GM12865 (cell line): ENCODE measurements at places on chromosomes 6 and 20.

GRCh38 chr6:142531727-142532126, 229.9 kb downstream of the ADGRG6 start:
- DNase-seq, result no peak

- peak; percentile 90 for DNase-seq
Measured at GRCh38 chr6:166286839-166287271, 21.3 kb downstream of the PRR18 start.

DNA sequence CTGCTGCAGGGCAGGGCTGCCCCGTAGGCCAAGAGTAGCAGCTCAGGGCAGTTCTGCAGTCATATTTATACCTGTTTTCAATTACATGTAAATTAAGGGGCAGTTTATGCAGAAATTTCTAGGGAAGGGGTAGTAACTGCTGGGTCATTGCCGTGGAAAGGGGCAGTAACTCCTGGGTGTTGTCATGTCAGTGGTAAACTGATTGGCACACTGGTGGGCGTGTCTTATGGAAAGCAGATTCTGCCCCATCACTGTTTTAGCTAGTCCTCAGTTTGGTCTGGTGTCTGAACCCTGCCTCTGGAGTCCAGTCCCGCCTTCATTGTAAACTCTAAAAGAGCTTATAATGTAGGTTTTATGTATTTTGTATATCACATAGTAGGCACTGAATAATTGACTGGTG, 22.1 kb downstream of the MAP3K4 start:
- no peak for DNase-seq

DNA sequence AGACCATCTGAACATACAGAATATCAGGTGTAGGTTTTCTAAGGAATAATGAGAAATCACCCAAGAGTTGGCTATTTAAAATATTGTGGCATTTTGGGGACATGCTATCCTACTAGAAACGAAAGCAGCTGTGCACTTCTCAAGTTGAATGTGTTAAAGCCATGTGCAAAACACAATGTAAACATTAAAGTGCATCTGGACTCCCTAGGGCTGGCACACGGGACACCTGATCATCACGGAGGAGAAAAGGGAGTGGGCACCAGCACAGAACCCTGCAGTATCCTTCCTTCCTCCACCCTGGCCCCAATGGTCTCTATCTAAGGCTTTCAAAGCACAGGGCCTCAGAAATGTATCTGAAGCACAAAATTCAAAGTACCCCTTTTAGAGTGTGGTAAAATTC, 94.3 kb downstream of the INSM1 start:
- no peak for DNase-seq

- no peak for DNase-seq
Measured at GRCh38 chr6:56683882-56684281, 41.2 kb upstream of the DST start.

- peak; percentile 65 for DNase-seq
Measured at GRCh38 chr20:3710703-3711483, 1.5 kb downstream of the SIGLEC1 start.

- no peak for DNase-seq
Measured at GRCh38 chr6:127904160-127904559, 3.3 kb upstream of the THEMIS start.

GRCh38 chr20:37902504-37903313, at the start of gene VSTM2L:
TSS of gene VSTM2L (plus strand) at chr20:37903127. CDS start at chr20:37903351, 224 bp downstream.
- DNase-seq, result peak; percentile 44

DNA sequence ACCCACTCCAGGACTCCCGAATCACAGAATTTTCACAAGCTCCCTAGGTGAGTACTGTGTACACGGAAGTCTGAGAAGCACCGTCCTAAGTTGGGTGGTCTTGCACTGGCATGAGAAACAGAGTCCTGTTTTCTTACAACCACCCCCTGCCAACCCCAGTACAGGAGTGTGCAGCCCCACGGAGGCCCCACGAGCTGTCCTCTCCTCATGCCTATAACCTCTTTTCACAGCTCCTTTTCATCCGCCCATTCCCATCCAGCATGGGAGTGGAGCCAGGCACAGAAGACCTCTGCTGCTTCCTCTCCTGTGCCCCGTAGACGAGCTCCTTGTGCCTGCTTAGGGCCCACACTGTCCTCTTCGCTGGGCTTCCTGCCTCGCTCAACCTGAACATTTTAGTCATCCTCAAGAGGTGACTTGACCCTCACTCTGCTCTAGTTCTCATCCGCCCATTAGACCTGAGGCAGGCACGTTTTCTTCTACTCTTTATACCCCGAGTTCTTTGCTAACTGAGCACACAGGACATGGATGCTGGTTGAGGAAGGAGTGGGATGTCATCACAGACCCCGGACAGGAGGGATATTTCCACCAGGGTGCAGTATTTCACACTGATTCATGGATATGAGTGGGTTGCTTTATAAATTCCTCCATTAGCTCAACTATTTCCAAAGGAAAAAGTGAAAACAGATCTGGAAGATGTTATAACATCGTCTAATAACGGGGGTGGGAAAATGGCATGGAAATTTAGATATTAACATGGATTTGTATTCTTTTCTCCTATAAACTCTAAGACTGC, 160.5 kb downstream of the TTLL2 start:
- no peak for DNase-seq

DNA sequence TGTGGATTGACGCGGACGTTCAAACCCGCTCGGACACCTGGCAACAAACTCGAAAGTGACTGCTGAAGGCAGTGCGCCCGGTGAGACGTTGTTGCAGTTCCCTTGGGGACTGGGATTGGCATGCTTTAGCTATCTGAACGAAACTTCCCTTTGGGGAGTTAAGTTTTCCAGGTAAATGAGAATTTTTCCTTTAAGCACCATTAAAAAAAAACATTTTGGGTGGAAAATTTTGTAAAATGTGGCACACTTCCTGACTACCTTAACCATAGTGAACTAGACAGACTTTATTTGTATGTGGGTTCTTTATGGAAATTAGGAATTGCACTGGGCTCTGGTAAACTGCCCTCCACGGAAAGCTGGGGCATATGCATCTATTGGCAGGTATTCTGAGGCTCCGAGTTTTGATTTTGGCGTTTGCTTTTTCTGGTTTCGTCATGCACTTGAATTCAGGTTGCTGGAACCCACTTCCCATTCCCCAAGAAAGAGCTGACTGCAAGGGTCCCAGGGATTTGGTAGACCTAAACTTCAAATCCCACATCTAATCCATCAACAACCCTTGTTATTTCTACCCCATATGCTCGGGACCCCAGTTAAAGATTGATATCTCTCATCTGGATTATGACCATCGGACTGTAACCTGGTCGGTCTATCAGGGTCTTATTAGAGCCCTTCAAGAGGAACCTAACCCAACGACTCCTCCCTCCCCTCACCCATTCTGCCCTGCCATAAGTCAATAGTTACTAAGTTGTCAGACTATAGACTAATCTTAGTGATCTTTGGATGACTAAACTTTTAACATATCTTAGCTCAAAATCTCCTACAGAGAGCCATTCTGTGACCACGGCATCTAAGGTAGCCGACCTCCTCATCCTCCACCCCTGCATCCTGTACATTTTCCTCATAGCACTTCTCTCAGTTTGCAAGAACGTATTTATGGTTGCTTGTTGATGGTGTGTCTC, 800 bp upstream of the DYNLT1 start:
- no peak for DNase-seq

DNA sequence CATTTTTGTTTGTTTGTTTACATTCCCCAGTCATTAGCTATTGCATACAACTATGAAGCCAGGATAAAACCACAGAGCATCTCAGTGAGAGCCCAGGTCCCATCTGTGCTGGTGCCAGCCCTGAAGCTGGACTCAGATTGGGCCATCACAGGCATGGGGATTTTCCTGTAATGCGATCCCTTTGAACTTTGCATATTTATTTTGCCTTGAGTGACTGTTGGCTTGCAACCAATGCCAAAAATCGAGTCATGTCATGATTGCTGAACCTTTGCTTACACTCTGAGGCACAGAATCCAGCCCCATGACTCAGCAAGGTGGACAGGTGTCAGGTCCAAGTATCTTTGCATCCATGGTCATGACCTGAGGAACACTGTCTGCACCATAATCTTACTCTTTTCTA, 46.2 kb upstream of the GGTLC1 start:
- no peak for DNase-seq

DNA sequence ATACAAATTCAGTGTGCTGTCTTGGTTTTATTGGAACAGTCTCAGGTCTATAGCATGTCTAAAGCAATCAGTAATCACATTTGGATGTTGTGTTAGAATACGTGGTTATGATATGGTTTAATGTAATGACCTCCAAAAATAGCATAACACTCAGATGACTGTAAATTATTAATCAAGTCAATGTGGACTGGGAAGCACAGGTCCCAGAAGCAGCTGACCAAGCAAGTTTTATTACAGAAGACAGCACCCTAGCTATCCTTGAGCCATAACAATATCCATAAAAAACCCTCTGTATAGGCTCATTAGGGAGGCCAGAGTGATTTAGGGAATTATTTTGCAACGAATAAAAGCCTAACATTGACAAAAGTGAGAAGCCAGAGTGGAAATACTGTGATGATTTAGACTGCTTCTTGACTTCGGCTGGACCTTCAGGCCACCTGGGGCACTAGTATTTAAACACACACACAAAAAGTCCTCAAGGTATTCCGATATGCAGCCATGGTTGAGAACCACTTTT, 66.9 kb downstream of the RSPH3 start:
- no peak for DNase-seq

DNA sequence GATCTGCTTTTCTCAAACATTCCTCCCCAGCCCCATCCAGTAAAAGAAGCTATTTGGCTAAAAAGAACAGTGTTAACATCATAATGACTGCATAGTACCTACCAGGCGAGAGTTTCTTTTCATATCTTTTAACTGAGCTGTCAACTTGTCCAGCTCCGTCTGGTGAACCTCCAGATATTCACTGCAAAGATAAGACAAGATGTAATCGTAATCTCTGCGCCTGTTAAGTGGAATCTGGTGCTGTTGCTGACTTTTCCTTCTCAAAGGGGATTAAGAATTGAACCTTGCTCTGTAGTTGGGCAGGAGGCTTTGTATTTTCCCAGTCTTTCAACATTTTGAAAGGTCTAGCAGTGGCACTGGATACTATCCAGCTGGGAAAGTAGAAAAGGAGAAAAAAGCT, 63.0 kb downstream of the RIPOR2 start:
- no peak for DNase-seq

DNA sequence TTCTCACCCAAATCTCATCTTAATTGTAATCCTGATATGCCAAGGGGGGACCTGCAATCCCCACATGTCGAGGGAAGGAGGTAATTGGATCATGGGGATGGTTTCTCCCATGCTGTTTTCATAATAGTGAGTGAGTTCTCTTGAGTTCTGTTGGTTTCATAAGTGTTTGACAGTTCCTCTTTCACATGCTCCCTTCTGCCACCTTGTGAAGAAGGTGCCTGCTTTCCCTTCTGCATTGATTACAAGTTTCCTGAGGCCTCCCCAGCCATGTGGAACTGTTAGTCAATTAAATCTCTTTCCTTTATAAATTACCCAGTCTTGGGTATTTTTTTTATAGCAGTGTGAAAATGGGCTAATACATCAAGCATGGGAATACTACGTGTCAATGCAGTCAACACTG, 925.0 kb upstream of the MAN1A1 start:
- peak; percentile 29 for DNase-seq

DNA sequence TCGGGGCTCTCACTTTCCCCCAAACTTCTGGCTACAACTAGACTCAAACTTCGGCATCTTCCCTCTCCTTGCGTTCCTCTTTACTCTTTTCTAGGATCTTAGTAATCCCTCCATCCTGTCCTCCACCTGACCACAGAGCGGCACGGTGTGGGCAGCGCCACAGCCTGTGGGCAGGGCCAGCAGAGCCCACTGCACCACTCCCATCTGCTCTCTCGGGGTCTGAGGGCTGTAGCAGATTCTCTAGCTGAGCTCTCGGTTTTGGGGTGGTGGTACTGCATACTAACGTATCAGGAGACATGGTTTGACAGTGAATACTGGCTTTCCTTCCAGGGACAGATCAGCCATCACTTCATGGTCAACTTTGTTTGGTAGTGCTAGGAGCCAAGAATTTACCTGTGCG, 57.4 kb downstream of the EZR start:
- no peak for DNase-seq

DNA sequence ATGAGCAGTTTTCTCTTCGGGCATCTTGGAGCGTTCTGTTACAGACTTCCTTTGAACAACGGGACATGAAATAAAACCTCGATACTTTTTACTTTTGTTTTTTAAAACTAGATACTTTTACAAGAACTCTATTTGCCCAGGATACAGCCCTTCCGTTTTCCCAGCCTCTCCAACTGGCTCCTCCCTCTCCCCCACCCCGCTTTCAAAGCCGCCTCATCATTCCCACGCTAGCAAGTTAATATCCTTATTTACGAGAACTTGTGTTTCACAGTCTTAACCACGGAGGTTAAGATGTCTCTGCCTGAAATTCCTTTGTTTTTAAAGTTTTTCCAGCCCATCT, 241 bp upstream of the CFAP206 start:
- DNase-seq, result no peak

GRCh38 chr6:43308101-43308989, at the start of gene CRIP3:
TSS of gene CRIP3 (minus strand) at chr6:43308826. CDS start at chr6:43308792, 34 bp downstream.
- peak; percentile 71 for DNase-seq

GRCh38 chr6:28923318-28924102, at the start of gene TRIM27:
TSS of gene TRIM27 (minus strand) at chr6:28923985. CDS start at chr6:28923632, 353 bp downstream.
- peak; percentile 93 for DNase-seq

- DNase-seq, result no peak
Measured at GRCh38 chr20:17693444-17694001, 6.2 kb upstream of the BANF2 start.

GRCh38 chr6:5248302-5249098, 12.2 kb downstream of the LYRM4 start:
- no peak for DNase-seq

- no peak for DNase-seq
Measured at GRCh38 chr6:136994782-136995181, 50.0 kb downstream of the IL20RA start.

DNA sequence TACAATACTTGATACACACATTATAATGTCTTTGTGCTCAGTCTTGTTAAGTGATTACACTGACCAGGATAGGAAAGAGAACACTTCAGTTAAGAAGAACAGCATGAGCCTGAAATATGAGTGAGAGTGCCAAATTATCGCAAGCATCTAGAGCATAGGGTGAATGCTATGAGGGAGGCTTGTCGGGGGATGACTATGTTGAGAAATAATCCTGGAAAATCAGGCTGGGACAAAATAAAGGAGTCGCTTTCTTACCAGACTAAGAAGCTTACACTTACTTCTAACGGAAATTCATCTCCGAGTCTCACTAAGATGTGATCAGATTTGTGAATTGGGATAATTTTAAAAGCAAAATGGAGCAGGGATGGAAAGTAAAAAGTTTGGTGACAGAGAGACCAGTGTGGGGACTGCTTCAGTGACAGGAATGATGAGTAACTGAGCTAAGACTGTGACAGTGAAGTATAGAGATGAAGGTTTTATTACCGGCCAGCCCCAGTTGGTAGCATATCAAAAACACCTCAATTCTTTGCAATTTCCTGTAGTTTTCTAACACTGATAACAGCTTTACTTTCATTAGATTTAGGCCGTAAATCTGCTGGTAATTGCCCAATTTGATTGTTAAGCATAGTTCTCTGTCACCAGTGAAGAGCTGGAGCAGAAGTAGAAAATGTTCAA, 48.4 kb upstream of the DEFB112 start:
- DNase-seq, result no peak

DNA sequence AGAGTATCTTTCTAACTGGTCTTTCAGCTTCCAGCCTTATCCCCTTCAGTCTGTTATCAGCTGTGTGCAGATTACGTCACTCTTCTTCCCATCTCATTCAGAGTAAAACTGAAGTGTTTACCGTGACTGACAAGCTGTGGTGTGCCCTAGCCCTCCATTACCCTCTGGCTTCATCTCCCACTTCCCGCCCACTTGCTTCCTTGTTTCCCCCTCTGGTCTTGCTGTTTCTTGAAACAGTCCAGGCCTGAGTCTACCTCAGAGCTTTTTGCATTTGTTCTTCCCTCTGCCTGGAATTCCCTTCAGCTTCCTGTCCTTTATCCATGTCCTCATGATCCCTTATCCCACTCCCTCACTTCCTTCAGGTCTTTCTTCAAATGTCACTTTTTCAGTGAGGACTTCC, 66.9 kb downstream of the CARMIL1 start:
- DNase-seq, result no peak
